ENCODE measurements at places on chromosomes 12 and 14.

GRCh38 chr12:122031342-122032216 lies 9.9 kb downstream of the BCL7A start:
- DNase-seq = no peak

DNA sequence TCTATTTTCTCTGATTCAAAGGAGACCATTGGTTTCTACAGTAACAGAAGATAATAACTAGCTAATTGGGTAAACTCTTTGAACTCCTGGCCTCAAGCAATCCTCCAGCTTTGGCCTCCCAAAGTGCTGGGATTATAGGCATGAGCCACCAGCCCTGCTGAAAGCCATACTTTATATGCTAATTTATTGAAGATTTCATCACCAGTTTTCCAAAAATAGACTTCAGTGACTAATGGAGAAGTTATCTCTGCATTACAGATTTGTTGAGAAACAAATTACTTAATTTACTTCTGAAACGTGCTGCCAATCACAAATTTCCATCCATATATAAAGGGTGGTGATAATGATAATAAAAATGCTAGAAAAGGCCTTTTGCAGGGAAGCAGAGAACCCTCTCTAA lies 1758.1 kb upstream of the SEL1L start:
- DNase-seq = no peak

GRCh38 chr12:11863478-11863906 lies 207.2 kb upstream of the BCL2L14 start:
- no peak for DNase-seq

DNA sequence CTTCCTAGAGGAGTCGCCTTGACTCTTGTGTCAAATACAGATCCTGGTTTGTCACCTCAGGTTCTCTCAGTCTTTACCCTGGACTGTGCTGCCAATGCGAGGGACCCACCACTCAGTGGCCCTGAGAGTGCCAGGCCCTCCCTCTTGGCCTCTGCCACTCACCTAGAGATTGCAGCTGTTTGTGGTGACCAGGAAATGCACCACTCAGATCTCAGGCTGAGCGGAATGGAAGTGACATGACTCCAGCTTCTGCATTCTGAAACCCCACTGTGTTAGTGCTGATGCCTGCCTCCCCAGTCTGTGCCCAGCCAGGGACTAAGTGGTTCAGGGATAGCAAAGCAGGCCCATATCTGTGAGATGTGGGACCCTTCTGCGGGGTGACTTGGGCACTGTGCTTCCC lies 27.8 kb upstream of the NEDD1 start:
- DNase-seq = no peak

DNA sequence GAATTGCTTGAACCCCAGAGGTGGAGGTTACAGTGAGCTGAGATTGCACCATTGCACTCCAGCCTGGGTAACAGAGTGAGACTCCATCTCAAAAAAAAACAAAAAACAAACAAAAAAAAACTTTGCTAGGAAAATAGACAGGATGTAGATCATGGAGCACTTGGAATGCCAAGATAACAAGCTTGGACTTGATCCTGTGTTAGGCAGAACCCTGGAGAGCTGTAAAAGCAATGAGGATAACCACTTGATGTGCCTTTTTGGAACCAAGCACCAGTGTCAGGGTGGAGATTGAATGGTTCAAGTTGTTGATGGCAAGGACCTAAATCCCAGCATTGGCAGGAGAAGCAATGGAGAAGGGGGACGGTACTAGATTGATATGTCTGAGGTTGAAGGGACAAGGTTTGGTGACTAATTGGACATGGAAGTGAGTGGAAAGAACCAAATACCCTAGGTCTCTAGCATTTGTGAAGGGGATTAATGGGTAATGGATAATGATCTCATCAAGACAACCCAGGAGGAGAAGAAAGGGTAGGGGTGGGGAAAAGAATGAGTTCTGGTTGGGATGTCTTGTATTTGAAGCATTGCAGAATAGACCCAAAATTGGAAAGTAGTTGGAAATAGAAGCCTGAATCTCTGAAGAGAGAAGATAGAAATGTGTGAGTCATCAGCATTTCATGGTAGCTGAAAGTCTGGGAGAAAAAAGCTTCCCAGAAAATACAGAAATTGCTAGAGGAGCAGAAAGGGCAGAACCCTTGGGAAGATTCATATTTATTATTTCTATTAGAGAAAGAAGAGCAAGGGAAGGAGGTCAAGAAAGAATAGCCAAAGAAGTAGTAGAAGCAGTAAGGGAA lies 176.7 kb downstream of the NUAK1 start:
- DNase-seq = no peak

GRCh38 chr12:112375105-112375504 lies 7.1 kb downstream of the HECTD4 start:
- DNase-seq = no peak

DNA sequence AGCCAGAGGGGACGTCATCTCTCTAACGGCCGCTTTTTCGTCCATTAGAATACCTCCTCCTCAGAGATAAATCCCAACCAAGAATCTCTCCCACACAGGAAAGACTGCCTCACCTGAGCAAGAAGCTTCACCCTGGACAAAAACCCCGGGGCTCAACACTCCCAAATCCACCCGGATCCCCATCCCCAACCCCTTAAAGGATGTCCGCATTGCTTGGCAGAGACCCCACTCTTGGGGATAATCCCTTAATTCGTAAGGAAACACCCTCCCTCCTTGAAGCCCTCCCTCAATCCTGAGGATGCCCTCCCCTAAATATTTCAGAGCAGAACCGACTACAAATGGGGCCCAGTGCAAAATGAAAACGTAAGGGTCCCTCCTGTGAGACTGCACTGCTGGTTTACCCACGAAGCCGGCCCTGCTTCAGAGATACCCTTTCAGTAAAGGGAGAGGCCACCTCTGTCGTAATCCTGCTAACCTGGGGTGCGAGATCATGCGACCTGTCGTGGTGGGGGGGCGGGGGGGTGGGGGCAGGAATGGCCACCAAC lies 655 bp upstream of the DYNLL1 start:
- no peak for DNase-seq

DNA sequence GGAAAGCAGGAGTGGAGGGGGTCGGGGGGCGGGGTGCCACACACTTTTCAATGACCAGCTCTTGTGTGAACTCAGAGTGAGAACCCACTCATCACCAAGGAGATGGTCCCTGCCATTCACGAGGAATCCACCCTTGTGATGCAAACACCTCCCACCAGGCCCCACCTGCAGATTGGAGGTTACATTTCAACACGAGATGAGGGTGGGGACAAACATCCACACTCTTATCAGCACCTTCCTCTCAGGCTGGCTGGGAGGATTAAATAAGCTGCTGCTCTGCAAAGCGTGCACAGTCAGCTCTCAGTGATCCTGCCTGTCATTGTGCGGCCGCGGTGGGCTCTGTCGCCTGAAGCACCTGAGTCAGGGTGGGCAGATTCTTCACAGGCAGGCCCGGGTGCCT lies 39.7 kb downstream of the AACS start:
- DNase-seq = no peak

GRCh38 chr12:131126662-131127173 lies 173.0 kb downstream of the ADGRD1 start:
- no peak for DNase-seq

- no peak for DNase-seq
Observed at GRCh38 chr12:2052826-2053678, at the start of gene CACNA1C. Gene CACNA1C (plus strand): TSS chr12:2052987. CDS start chr12:2053563, 576 bp downstream.

DNA sequence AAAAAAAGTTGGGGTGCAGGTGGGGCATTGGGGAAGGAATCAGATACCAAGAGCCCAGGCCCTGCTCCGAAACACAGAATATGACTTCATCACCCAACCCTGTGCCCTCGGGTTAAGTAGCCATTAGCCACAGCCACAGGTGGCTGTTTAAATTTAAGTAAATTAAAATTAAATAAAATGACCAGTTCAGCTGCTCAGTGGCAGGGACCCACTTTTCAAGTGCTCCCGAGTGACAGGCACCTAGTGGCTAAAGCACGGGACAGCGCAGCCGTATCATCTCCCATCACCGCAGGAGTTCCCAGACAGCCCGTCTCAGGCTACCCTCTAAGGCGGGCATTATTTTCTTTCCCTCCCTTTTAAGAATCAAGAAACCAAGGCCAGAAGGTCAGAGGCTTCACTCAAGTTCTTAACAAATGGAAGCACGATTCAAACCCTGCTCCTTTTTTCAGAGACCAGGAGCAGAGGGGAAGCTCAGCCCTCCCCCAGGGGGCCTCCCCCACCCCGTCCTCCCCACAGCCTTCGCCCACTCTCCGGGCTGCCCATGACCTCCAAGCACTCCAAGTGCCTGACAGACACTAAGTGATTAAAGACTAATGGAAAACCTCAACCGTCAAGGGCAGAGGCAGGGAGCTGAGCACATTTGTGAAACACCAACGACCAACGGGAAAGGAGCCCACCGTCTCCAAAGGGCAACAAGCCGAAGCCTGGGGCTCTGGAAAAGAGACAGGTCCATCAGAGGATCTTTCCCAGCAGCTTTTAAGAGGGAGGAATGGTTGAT lies 5.2 kb downstream of the NCOR2 start:
- no peak for DNase-seq

- no peak for DNase-seq
Observed at GRCh38 chr12:77343291-77343690, 277.9 kb upstream of the E2F7 start.

- DNase-seq = no peak
Observed at GRCh38 chr12:72072592-72073212, 134.1 kb downstream of the TPH2 start.

DNA sequence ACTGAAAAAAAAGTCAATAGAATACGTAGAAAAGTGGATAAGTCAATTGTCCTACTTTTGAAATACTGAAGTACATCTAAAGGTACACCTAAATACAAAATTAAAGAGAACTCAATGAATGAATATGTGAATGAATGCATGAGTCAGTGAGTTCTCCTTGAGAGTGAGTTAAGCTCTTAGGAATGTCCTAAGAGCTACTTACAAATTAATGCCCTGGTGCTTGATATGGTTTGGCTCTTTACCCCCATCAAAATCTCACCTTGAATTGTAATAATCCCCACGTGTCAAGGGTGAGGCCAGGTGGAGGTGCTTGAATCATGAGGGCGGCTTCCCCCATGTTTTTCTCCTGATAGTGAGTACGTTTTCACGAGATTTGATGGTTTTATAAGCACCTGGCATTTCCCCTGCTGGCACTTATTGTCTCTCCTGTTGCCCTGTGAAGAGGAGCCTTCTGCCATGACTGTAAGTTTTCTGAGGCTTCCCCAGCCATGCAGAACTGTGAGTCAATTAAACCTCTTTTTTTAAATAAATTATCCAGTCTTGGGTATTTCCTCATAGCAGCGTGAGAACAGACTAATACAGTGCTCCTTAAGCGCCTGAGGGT lies 192.2 kb upstream of the ARHGAP5 start:
- no peak for DNase-seq

GRCh38 chr12:104485651-104486362 lies 29.1 kb downstream of the CHST11 start:
- no peak for DNase-seq

DNA sequence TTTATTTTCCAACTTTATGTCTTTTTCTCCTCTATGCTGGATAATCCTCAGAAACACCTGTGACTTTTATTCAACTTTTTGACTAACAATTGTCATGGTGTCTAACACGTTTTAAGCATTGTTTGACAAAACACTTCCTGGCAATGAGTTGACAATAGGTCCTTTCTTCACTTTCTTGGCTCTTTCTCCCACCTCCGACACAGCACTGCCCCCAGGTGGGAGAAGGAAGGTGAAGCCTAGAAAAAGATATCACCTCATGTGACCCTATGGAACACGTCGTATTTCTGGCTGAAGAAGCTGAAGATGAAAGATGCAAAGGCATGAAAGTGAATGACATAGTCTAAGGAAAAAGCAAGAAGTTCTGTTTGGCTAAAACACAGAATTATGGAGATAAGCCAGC lies 430.0 kb downstream of the ETNK1 start:
- no peak for DNase-seq

All from GM04503 (cell line).